ENCODE measurements at places on chromosomes 7 and 10.
A peak's percentile ranks its signal among the peaks of the same experiment; 100 is the strongest.

- no peak for DNase-seq
Measured at GRCh38 chr7:116717137-116717536, 45.1 kb downstream of the MET start.

DNA sequence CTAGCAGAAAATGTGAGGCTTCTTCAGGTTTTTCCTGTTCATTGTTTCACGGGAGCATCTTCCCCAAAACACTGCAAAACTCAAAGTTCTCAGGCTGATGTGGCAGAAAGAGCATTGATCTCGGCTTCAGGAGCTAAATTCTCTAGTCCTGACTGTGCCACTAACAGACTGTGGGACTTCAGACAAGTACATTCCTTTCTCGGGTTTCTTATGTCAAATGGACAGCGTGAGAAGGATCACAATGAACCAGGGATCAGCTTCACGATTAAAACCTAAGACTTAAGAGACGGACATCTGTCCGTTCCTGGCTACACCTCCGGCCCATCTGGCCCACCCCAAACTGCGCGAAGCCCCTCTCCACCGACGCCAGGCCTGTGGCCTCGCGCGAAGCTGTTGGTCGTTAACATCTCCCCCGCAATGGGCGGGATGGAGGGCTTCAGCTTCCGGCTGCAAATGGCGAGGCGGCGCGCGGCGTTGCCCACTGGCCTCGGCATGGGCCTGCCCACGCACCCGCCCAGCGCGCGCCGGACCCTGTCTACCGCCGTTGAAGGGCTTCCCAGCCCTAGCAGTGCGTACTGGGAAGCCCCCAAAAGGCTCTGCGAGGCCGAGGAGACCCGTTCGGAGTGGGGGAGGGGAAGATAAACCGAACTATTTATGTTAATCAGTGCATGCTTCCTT, 549 bp upstream of the DDX50 start:
- DNase-seq: peak; percentile 67

- DNase-seq: no peak
Measured at GRCh38 chr7:135390829-135391228, 119.1 kb downstream of the CNOT4 start.

GRCh38 chr7:101633511-101633910, 4.4 kb upstream of the MYL10 start:
- no peak for DNase-seq

- no peak for DNase-seq
Measured at GRCh38 chr7:112089551-112089950, 116.6 kb downstream of the DOCK4 start.

- DNase-seq: no peak
Measured at GRCh38 chr7:22728401-22729029, 1.5 kb downstream of the IL6 start.

- DNase-seq: no peak
Measured at GRCh38 chr10:48445932-48446331, 139.5 kb downstream of the MAPK8 start.

GRCh38 chr10:33914746-33915145, 580.3 kb upstream of the NRP1 start:
- no peak for DNase-seq

- no peak for DNase-seq
Measured at GRCh38 chr7:24907311-24907886, 72.6 kb downstream of the OSBPL3 start.

DNA sequence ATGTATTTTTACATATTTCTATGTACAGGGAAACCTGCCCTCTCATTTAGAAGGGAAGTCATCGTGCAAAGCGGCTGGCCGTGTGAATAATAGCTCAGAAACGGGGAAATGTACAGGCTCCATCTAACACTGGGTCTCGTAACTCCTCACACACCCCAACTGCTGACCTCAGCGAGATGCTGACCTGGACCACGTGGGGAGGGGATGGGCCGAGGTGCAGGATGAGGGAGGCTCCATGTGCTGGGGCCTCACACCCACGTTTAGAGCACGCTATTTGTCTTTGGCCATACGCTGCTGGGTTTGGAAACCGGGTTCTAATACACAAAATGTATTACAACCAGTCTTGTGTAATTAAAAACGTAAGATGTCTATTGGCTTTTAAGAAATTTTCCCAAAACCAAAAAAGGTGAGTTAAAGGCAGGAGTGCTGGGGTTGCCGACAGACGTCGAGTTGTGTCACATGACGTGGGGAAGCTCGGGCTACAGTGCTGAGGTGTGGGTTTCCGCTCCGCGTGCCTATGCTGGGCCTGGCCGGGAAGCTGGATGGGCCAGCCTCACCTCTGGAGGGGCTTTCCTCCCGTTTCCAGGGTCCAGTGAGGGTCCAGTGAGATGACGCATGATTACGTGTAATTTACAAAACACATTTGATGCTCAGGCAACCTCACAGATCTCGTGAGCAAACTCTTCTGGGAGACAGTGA, 215.6 kb downstream of the DNAJB6 start:
- DNase-seq: no peak

All from activated T-cell treated with anti-CD3 and anti-CD28 coated beads for 48 hours (primary cell).